NCI-H526 (cell line): ENCODE measurements at places on chromosomes 16 and 17.
A peak's percentile ranks its signal among the peaks of the same experiment; 100 is the strongest.

- DNase-seq: no peak
These were observed 197.6 kb downstream of the LAT start for GRCh38 chr16:29182501-29182900.

DNA sequence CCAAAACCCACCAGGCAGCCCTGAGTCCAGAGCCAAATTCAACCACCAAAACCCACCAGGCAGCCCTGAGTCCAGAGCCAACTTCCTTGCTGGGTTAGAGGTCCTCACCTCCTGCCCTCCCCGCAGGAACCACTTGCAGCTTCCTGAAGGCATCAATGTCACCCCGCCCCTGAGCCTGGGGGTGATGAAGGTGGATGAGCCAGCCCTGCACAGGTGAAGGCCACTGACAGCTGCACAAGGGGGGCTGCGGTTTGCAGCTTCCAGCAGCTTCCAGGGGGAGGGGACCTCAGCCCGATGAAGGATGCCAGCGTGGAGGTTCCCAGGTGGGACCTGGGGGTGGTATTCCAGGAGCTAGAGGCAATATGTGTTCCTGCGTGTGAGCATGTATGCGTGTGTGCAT, 7.6 kb upstream of the CSNK1D start:
- no peak for DNase-seq

- no peak for DNase-seq
These were observed 1.0 kb downstream of the RNF40 start for GRCh38 chr16:30762991-30763725.

GRCh38 chr17:38891441-38891840, 21.6 kb downstream of the LASP1 start:
- DNase-seq: no peak

GRCh38 chr16:83143788-83144187, 517.0 kb downstream of the CDH13 start:
- DNase-seq: no peak

GRCh38 chr16:7304279-7304678, 28.4 kb upstream of the RBFOX1 start:
- peak; percentile 40 for DNase-seq

DNA sequence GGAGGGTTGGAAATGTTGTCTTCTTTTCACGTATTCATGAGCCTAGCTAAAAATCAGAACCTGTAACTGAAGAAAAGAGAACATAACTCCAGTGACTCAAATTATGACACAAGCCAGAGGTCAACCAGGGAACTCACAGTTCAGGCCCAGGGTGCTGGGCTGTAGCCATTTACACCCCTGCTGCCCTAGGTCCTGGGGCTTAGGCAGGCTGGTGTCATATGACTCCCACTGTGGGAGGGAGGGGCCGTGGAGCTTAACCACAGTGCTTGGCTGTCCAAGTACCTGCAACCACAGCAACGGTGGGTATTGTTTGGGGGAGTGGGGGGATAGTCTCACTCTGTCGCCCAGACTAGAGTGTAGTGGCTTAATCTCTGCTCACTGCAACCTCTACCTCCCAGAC, 71.1 kb upstream of the AMZ2 start:
- no peak for DNase-seq

DNA sequence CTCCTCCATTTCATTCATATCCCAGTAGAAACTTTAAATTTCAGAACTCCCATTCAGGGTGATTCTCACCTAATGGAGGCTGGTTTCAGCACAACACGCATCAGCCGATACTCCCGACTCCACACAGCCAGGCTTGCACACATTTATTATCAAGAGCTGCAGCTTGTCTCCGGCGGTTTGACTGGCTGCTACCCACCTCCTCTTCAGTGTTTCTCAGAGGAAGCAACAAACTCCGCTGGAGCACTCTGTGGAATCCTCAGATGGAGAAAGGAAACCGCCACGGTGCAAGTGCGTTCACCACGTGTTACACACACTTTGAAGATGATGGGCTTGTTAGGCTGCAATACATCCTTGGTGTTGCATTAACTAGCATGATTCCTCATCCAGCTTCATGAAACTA, 39.7 kb upstream of the NUDT7 start:
- no peak for DNase-seq

- no peak for DNase-seq
These were observed 4.4 kb downstream of the GAA start for GRCh38 chr17:80105762-80106161.

DNA sequence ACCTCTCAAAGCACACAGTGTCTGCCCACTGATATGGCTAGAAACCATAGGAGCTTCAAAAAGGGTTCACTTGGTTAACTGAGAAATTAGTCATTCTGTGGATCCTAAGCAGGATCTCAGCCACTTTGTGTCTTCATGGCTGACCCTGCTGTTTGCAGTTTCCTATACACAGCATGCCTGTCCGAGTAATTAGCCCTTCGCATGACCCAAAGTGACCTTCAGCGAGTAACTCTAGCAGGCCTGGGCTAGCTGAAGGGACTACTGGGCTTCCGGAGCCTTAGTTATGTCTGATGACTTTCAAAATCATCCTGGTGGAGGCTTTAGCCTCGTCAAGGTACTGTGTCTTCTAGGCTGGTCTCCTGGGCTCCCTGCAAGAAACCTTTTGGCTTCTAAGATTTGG, 28.9 kb upstream of the FBXW10B start:
- DNase-seq: no peak

DNA sequence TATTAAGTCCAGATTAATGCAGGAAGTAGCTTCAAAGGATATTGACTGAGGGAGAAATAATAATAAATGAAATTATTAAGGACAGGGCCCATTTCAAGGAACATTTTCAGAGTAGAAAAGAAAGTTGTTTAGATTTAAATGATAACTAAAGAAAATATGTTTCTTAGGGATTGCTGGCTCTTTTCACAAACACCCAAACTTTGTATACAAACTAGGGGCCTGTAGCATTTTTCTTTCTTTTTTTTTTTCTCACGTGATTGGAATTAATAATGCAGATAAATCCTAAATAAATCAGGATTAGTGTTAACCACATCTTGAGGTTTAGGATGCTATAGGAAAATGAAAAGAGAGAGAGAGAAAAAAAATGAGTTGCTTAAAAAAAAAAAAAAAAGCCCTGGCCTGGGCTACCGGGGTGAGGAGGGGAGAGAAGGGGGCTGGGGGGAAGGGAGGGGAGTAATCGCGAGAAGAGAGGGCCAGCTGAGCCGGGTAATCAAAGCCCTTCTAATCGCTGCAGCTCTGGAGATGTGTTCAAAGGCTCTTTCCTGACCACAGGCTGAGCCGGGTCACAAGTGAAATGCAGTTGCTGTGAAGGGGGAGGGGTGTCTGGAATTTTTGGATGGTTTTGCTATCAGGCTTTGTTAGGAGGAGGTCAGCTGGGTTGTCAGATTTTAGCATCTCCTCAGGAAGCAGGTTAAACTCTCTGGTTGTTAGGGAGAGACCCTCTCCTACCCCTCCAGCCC, 104.6 kb upstream of the ZFHX3 start:
- no peak for DNase-seq

DNA sequence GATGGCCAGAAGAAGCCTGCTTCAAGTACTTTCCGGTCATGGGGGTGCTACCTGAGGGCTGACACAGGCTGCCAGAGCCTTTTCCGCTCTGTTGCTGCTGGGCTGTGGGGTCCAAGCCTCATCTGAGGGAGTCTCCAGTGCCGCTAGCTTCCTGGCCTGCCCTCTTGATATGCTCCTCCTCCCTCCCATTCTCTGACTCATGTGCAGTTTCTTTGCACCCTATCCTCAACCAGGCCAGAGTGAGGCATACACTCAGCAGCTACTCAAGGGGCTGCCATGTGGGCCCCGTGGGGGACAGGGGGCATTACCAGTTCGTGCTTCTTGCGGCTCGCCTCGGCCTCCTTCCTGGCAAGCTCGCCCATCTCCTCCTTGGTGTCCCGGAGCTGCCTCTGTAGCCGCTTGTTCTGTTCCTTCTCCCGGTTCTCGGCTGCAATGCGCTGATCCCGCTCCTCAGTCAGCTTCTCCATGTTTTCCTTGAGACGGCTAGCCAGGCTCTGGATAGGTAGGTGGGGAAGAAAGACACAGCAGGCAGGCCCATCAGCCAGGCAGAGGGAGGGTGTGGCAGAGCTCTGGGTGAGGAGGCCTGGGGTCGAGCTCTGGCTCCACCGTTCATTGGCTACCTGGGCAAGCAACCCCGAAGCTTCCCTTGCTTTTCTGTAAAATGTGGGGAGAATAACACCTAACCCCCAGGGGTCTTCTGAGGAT, 43.8 kb downstream of the PIPOX start:
- DNase-seq: no peak

DNA sequence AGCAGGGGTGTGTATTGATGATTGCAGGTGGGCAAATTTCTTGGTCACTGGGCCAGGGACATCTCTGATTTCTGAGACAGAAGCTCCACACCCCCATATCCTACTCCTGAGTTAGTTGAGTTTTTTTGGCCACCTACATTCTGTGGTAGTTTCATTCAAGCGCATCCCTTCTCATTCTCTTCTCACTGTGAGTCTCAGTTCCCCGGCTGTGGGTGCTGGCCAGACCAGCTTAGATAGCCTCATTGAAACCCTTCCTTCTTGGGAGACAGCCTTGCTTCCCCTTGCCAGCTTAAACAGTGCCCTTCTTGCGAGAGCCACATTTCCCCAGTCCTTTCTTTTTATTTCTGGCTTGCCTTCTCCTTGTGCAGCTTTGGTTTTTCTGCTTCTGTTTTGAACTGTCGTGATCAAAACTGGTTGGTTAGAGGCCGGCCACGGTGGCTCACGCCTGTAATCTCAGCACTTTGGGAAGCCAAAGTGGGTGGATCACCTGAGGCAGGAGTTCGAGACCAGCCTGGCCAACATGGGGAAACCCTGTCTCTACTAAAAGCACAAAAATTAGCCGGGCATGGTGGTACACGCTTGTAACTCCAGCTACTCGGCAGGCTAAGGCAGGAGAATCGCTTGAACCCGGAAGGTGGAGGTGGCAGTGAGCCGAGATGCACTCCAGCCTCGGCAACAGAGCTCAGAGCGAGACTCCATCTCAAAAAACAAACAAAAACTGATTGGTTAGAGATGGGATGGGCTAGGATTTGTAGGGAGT, 2.8 kb downstream of the GPT2 start:
- no peak for DNase-seq

GRCh38 chr17:38703742-38704605, 1.1 kb upstream of the MLLT6 start:
- peak; percentile 83 for DNase-seq
